Esophagus muscularis mucosa (tissue), 4 donors: ENCODE measurements at places on chromosomes 1 and 21. TPM values are rescaled to one million over a fixed set of nuclear protein-coding genes. Genes with fewer than 3 reads are reported as not detected.
A peak's percentile ranks its signal among the peaks of the same experiment; 100 is the strongest.

Gene LHX4
- total RNA-seq: not detected

Gene LCE1E
- not detected for total RNA-seq

Gene CENPF
- 0.83 TPM for total RNA-seq

Gene MATN1
- total RNA-seq: not detected

Gene TMEM183A
- 85.9 TPM for total RNA-seq

Gene AMY2A
- total RNA-seq: 1.7 TPM

Gene BTG2
- total RNA-seq: 135 TPM

DNA sequence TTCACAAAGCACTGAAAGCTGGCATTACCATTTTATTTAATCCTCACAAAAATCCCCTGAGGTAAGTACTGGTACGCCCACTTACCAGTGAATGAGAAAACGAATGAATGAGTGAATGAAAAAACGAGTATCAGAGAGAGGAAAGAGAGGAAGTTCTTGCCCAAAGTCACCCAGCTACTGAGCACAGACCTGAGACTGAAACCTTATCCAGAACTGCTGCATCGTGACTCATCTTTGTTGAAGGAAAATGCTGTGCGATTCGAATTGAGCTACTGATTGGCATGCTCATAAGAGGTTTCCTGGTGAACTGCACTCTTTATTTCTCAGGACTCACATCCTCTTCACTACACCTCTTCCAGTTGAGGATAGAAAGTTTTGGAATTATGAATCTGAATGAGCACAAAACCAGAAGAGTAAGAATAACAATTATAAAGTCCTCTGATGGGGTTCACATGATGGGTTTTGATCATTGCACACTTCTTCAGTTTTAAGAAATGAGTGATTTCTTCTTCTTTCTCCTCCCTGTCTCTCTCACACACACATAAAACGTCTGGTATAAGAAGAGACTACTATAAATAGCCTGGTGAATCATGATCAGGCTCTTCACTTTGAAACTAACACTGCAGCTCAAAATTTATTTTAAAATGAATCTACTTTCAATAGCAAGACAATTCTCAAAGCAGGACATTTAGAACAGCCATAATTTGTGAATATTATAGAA, 32.1 kb downstream of the IL12RB2 start:
- no peaks in the 10 kb centered on the region for H3K36me3 ChIP-seq
- H3K4me1 ChIP-seq: peaks cover 7% of the 10 kb centered on the region
- DNase-seq: no peak
- H3K27me3 ChIP-seq: no peaks in the 10 kb centered on the region

DNA sequence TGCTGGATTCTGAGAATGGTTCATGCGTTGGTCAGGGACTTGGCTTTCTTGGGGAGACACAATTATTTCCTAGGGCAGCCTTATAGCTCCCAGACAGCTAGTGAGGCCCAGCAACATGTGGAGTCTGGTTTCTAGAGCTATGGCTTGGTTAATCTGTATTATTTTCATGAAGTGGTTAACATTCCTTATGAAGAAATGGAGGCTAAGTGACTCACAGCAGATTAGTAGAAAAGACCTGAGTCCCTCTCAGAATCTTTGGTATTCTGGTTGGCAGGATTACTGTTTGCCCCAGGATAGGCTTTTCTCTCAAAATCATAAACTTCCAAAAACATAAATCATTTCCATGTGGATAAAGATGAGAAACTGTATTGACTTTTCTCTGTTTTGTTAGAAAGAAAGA, 42.3 kb downstream of the DUSP10 start:
- peaks cover 17% of the 10 kb centered on the region for H3K4me1 ChIP-seq
- no peak overlapping the region for H3K4me3 ChIP-seq
- H3K36me3 ChIP-seq: peaks cover 6% of the 10 kb centered on the region
- H3K27ac ChIP-seq: no peak overlapping the region

DNA sequence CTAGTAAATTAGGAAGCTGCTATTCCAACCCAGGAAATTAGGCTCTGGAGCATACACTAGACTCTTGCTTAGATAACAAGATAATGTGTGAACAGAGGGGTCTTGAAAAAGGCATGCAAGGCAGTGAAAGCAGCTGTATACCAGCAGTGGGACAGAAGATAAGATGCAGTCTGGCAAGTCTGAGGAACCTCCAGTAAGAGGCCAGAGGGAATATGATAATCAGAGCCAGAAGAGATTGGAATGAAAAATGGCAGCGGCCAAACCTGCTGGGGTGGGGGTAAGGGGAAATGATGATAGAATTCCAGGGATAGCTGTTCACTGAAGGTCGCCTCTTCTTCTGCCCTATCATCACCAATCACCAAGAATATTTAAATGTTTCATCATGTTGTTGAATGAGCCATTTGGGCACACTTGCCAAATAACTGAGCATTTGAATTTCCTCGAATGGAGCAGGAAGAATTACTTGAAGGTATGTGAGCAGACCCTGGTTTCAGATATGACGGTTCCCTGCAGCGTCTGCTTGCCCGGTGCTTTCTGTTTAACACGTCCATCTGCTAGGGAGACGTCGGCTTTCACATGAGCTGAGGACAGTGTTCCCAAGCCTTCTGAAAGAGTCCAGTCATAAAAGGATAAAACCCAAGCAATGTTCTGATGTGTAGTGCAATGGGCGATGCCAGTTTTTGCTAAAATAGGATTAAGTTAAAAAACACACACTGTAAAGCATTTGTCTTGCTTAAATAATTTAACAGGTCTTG, 173.3 kb downstream of the RWDD3 start:
- no peaks in the 10 kb centered on the region for H3K36me3 ChIP-seq
- H3K27me3 ChIP-seq: no peaks in the 10 kb centered on the region
- no peak for DNase-seq

GRCh38 chr1:14928412-14928811, 225.1 kb upstream of the TMEM51 start:
- no peaks in the 10 kb centered on the region for H3K36me3 ChIP-seq
- H3K4me1 ChIP-seq: peaks cover 24% of the 10 kb centered on the region
- DNase-seq: no peak
- no peaks in the 10 kb centered on the region for H3K27me3 ChIP-seq

- no peak overlapping the region for H3K4me3 ChIP-seq
- no peak overlapping the region for H3K27ac ChIP-seq
- H3K36me3 ChIP-seq: no peaks in the 10 kb centered on the region
- DNase-seq: no peak
- peaks cover 19% of the 10 kb centered on the region for H3K4me1 ChIP-seq
- H3K27me3 ChIP-seq: peaks cover 15% of the 10 kb centered on the region
Measured at GRCh38 chr1:151843398-151843797, 3.8 kb upstream of the C2CD4D start.

DNA sequence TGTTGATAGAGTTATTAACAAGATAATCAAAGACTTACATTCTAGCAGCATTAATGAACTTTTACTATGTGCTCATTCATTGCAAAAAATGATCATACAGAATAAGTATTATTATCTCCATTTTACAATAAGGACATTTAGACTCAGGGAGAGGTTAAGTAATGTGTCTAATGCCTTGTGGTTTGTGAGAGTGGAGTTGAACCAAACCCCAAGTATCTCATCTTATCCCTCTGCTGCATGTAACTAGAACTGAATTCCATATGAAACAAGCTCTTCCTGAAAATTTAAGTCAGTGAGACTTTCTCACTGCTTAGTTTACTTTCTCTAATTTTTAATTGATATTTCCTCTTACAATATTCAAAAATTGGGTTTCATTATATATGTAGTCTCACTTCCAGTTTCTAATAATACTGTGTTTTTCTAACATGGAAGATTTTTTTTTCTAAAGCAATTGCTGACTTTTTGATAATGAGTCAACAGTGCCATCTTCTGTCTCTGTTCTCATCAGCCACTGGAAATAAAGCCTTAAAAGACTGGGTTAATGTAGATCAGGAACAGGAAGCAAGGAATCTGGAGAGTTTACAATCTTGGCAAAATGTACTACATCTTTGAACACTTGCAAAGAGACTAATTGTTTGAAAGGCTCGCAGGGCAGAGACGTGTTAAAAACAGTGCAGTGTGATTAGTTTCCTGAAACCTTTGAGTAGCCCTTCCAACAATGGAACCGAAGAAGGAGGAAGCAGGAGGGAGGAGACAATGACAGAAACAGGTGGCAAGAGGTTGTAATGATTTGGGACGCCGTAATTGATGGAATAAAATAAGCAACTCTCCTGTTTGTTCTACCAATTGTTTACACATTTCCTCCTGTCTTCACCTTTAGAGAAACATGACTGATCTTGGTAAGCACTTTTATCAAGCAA, 567.6 kb downstream of the MRPL39 start:
- H3K4me3 ChIP-seq: no peak overlapping the region
- H3K27ac ChIP-seq: no peak overlapping the region
- no peaks in the 10 kb centered on the region for H3K27me3 ChIP-seq
- DNase-seq: no peak

DNA sequence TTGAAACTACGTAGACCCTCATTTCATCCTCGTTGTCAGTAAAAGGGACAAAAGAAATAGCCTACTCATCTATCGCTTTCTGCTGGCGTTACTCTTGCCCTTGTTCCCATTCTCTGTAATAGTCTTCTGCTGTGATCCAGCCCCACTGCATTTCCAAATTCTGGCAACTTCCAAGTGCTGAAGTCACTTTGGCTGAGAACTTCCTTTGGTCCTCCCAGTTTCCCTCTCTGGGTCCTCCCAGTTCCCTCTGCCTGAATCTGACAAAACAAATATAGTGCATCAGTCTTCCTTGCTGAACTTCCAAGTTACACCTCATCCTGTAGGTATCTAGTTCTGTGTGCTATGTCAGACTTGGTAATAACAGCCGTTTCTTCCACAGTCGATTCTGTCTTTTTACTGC, 47.0 kb upstream of the PLA2G4A start:
- no peak overlapping the region for H3K27ac ChIP-seq
- no peaks in the 10 kb centered on the region for H3K4me1 ChIP-seq
- no peak for DNase-seq
- H3K4me3 ChIP-seq: no peak overlapping the region

- DNase-seq: no peak
- H3K27me3 ChIP-seq: no peaks in the 10 kb centered on the region
- H3K4me1 ChIP-seq: no peaks in the 10 kb centered on the region
- no peak overlapping the region for H3K4me3 ChIP-seq
- H3K27ac ChIP-seq: no peak overlapping the region
Measured at GRCh38 chr1:3522564-3523265, 68.2 kb downstream of the ARHGEF16 start.

- no peak overlapping the region for H3K4me3 ChIP-seq
- no peaks in the 10 kb centered on the region for H3K36me3 ChIP-seq
- no peaks in the 10 kb centered on the region for H3K27me3 ChIP-seq
- DNase-seq: no peak
- H3K4me1 ChIP-seq: no peaks in the 10 kb centered on the region
Measured at GRCh38 chr1:248421384-248421783, 18.5 kb downstream of the OR2T1 start.

GRCh38 chr21:21003701-21004100, 5.5 kb downstream of the NCAM2 start:
- no peak for DNase-seq
- H3K27me3 ChIP-seq: no peaks in the 10 kb centered on the region
- no peaks in the 10 kb centered on the region for H3K36me3 ChIP-seq
- H3K4me3 ChIP-seq: no peak overlapping the region
- H3K4me1 ChIP-seq: no peaks in the 10 kb centered on the region

GRCh38 chr1:61083013-61083806, 849 bp downstream of the NFIA start:
- peak overlapping the region; percentile 98 for H3K27ac ChIP-seq
- peak overlapping the region; percentile 71 for H3K4me3 ChIP-seq
- H3K4me1 ChIP-seq: peaks cover 39% of the 10 kb centered on the region
- peaks cover 1% of the 10 kb centered on the region for H3K36me3 ChIP-seq

GRCh38 chr1:207026104-207026534, 6.4 kb downstream of the C1orf116 start:
- H3K4me3 ChIP-seq: no peak overlapping the region
- H3K27me3 ChIP-seq: no peaks in the 10 kb centered on the region
- DNase-seq: no peak
- no peaks in the 10 kb centered on the region for H3K36me3 ChIP-seq
- peaks cover 39% of the 10 kb centered on the region for H3K4me1 ChIP-seq

- H3K27me3 ChIP-seq: peaks cover 10% of the 10 kb centered on the region
- H3K36me3 ChIP-seq: no peaks in the 10 kb centered on the region
- H3K4me3 ChIP-seq: no peak overlapping the region
- DNase-seq: no peak
Measured at GRCh38 chr1:159229260-159229885, 24.7 kb downstream of the ACKR1 start.

DNA sequence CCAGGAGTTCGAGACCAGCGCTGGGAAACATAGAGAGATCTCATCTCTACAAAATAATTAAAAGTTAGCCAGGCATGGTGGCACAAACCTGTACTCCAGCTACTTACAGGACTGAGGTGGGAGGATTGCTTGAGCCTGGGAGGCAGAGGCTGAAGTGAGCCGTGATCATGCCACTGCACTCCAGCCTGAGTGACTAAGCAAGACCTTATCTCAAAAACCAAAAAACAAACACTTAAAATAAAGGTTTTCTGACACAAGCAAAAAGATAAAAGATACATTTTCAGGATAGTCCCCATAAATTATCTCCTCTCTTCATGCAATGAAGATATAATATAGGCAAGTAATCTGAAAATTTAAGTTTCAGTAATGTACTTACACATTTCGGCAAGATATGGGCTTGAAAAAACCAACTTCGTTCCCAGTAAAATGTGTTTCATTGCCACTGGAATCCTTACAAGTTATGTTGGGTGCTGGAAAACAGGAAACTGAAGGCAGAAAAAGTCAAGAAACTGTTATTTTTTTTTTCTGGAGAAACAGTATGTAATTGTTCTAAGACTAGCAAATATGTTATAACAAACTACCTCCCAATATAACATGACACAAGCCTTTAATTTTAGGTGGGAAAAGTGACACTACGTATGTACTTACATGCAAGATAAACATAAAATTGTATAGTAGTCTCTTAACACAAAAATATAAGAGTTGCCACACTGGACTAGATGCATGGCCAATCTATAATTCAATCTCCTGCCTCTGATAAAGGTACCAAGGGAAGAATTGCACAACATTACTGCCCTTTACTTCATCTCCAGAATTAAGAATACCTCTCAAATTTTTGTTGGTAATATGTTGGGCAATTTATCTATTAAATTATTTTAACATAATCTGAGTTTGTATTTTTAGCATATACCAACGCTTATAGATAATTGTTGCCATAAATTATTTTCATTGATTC, 15.7 kb downstream of the TM2D1 start:
- H3K4me3 ChIP-seq: no peak overlapping the region
- no peak for DNase-seq
- no peak overlapping the region for H3K27ac ChIP-seq

- H3K4me3 ChIP-seq: peak overlapping the region; percentile 54
- H3K27ac ChIP-seq: no peak overlapping the region
- no peak for DNase-seq
- H3K36me3 ChIP-seq: no peaks in the 10 kb centered on the region
- H3K27me3 ChIP-seq: no peaks in the 10 kb centered on the region
- no peaks in the 10 kb centered on the region for H3K4me1 ChIP-seq
Measured at GRCh38 chr1:233614743-233615521, 1.0 kb downstream of the KCNK1 start.
